Smooth muscle cell of the coronary artery (primary cell): ENCODE measurements at places on chromosomes 13 and 19. TPM values are rescaled to one million over a fixed set of nuclear protein-coding genes. Genes with fewer than 3 reads are reported as not detected.

The PSG7 gene
- not detected in 2 replicates for total RNA-seq

The SF3A2 gene
- 15.4 and 32.9 TPM in 2 replicates for total RNA-seq

The TNFSF13B gene
- total RNA-seq, result 0.60 and 7.3 TPM in 2 replicates

The ZNF235 gene
- total RNA-seq, result 3.0 and 3.5 TPM in 2 replicates

The CEACAM1 gene
- not detected in 2 replicates for total RNA-seq

The CFAP97D2 gene
- not detected in 2 replicates for total RNA-seq

The KLK2 gene
- total RNA-seq, result not detected in 2 replicates

The PLVAP gene
- 0.08 and 1.1 TPM in 2 replicates for total RNA-seq

The ERICH6B gene
- not detected in 2 replicates for total RNA-seq

The FOXO1 gene
- total RNA-seq, result 1.9 and 7.9 TPM in 2 replicates

The ZNF418 gene
- 5.1 and 12.8 TPM in 2 replicates for total RNA-seq

The CNN1 gene
- 6.5 and 9.2 TPM in 2 replicates for total RNA-seq

The TEX26 gene
- total RNA-seq, result not detected in 2 replicates

The SIAH3 gene
- total RNA-seq, result not detected in 2 replicates

The PDE4A gene
- 2.5 and 2.9 TPM in 2 replicates for total RNA-seq

The EDDM13 gene
- total RNA-seq, result not detected in 2 replicates

The SIGLEC10 gene
- not detected in 2 replicates for total RNA-seq

The KLK5 gene
- not detected in 2 replicates for total RNA-seq

The RFPL4A gene
- total RNA-seq, result 0.08 TPM in 1 of 2 replicates, not detected in the other

The CEACAM21 gene
- total RNA-seq, result not detected in 2 replicates

The ERICH4 gene
- not detected in 2 replicates for total RNA-seq

The PPP1R13L gene
- total RNA-seq, result 2.3 and 9.7 TPM in 2 replicates
